IMR-90 (cell line): ENCODE measurements at places on chromosomes 1 and 21. TPM values are rescaled to one million over a fixed set of nuclear protein-coding genes. Genes with fewer than 3 reads are reported as not detected.

The NOS1AP gene
- 0.19 and 0.20 TPM in 2 replicates for polyA plus RNA-seq

The LCE2C gene
- not detected in 2 replicates for polyA plus RNA-seq

The CCDC185 gene
- polyA plus RNA-seq: not detected in 2 replicates

The EPHB2 gene
- 52.3 and 53.6 TPM in 2 replicates for polyA plus RNA-seq

The CELA3A gene
- polyA plus RNA-seq: not detected in 2 replicates

The NBPF4 gene
- not detected in 2 replicates for polyA plus RNA-seq

The SPATA17 gene
- 0.03 and 0.20 TPM in 2 replicates for polyA plus RNA-seq

The ZNF648 gene
- not detected in 2 replicates for polyA plus RNA-seq

The PIK3R3 gene
- 4.3 and 5.3 TPM in 2 replicates for polyA plus RNA-seq

The KCNJ10 gene
- polyA plus RNA-seq: not detected in 2 replicates

The CYYR1 gene
- polyA plus RNA-seq: not detected in 2 replicates

The TTC39A gene
- 0.62 and 0.79 TPM in 2 replicates for polyA plus RNA-seq

The KCNA3 gene
- 0.09 TPM in 1 of 2 replicates, not detected in the other for polyA plus RNA-seq

The CYP4Z1 gene
- not detected in 2 replicates for polyA plus RNA-seq

The CLDN14 gene
- not detected in 2 replicates for polyA plus RNA-seq

The LENEP gene
- polyA plus RNA-seq: not detected in 2 replicates

The MRTO4 gene
- polyA plus RNA-seq: 48.0 and 48.7 TPM in 2 replicates

The SMIM12 gene
- 39.8 and 44.4 TPM in 2 replicates for polyA plus RNA-seq

The HFM1 gene
- 0.13 and 0.15 TPM in 2 replicates for polyA plus RNA-seq

The VSIG8 gene
- polyA plus RNA-seq: not detected in 2 replicates

The PBX1 gene
- polyA plus RNA-seq: 12.3 and 13.9 TPM in 2 replicates
